PC-9 (cell line): ENCODE measurements at places on chromosomes 7 and 10. TPM values are rescaled to one million over a fixed set of nuclear protein-coding genes. Genes with fewer than 3 reads are reported as not detected.

PIK3AP1 gene
- 1.1 and 1.7 TPM in 2 replicates for total RNA-seq

ANKRD61 gene
- total RNA-seq: 0.37 TPM in 1 of 2 replicates, not detected in the other

CCL26 gene
- total RNA-seq: not detected in 2 replicates

IDI2 gene
- not detected in 2 replicates for total RNA-seq
